ENCODE measurements at places on chromosomes 7 and 10. TPM values are rescaled to one million over a fixed set of nuclear protein-coding genes. Genes with fewer than 3 reads are reported as not detected.

GRCh38 chr10:11725912-11726311 is 16.3 kb upstream of the ECHDC3 start:
- H3K27ac ChIP-seq: no peak overlapping the region
- no peaks in the 10 kb centered on the region for H3K27me3 ChIP-seq
- no peak for DNase-seq
- H3K4me1 ChIP-seq: no peaks in the 10 kb centered on the region
- H3K36me3 ChIP-seq: no peaks in the 10 kb centered on the region

- peaks cover 67% of the 10 kb centered on the region for H3K4me1 ChIP-seq
- peak overlapping the region; percentile 66 for H3K27ac ChIP-seq
- H3K36me3 ChIP-seq: no peaks in the 10 kb centered on the region
- H3K27me3 ChIP-seq: no peaks in the 10 kb centered on the region
Measured at GRCh38 chr10:618229-618989, 71.1 kb downstream of the DIP2C start.

GRCh38 chr7:102138676-102139075 is 148.0 kb upstream of the SH2B2 start:
- H3K4me1 ChIP-seq: no peaks in the 10 kb centered on the region
- no peak overlapping the region for H3K4me3 ChIP-seq
- DNase-seq: no peak
- no peaks in the 10 kb centered on the region for H3K36me3 ChIP-seq

DNA sequence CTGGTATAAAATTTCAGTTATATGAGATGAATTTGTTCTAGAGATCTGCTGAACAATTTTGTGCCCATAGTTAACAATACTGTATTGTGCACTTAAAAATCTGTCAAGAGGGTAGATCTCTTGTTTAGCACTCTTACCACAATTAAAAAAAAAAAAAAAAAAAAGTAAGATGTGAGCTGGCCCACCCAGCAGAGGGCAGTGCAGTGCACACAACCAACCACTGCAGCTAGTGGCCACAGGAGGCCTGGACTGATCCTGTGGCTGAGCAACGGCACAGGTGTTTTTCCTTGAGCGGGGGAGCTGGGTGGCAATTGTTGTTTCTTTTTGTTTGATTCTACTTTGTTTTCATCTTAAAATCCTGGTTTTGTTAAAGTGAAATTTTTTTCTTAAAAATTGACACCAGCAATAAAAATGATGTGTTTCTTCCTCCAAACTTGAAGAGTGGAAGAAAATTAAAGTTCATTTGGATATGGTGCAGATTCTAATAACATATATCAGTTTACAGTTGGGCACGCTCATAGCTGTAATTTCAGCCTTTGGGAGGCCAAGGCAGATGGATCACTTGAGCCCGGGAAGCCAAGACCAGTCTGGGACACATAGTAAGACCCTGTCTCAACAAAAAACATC is 171.1 kb upstream of the TBX20 start:
- no peak for DNase-seq
- H3K36me3 ChIP-seq: no peaks in the 10 kb centered on the region
- H3K27me3 ChIP-seq: no peaks in the 10 kb centered on the region
- no peaks in the 10 kb centered on the region for H3K4me1 ChIP-seq

ADAM12 gene
- not detected for total RNA-seq

Data from gastrocnemius medialis (tissue), 4 donors.